T-helper 22 cell (primary cell): ENCODE measurements at places on chromosomes 4 and X.

DNA sequence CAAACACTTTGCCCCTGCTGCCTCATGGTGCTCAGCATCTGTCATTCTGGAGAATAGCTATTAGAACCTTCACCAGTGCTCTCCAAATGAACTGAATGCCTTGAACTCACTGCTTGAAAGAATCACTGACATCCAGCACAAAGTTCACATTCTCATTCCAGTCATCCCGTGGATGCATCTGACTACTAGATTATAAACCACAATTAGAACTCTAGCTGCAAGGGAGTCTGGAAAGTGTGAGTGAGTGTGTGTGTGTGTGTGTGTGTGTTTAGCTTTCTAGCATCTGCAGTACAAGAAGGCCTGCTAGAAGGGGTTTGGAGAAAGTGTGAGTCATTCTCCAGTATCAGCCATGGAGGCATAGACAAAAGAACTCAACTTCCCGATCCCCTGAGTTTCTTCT lies 71.3 kb upstream of the DYNLT3 start:
- DNase-seq: no peak

DNA sequence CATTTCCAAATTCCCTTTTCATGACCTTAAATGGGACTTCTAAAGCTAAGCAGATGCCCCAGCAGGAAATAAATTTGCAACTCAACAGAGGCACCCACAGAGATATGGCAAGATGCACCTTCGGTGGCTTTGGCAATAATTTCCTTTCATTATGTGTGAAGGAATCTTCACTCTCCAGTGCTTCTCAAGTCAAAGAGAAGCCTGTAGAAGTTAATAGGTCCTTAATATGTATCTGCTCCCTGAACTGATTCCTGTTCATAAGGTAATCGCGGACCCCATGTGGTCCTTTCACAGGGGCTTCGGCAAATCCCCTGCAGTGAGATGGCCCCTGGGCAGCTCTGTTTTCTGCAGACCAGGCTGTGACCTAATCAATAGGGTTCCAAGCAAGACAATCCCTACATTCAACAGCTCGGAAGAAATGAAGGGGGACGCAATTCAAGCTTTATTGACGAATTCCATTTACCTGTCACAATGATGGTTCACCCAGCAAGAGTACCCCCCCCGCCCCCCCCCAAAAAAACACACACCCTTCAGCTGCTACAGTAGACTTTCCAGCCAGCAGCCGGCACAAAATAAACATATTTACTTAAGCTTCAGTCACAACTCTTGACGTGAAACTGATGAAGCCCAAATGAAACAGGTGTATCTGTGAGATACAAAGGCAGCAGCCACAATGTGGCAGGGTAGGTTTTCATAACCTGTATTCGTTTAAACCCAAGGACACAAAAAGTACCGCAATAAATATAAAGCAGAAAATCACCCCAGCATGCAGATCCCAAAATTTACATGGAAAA lies 35.3 kb downstream of the FAT1 start:
- DNase-seq: no peak

- no peak for DNase-seq
Measured at GRCh38 chr4:176001151-176002006, 64.3 kb upstream of the WDR17 start.

DNA sequence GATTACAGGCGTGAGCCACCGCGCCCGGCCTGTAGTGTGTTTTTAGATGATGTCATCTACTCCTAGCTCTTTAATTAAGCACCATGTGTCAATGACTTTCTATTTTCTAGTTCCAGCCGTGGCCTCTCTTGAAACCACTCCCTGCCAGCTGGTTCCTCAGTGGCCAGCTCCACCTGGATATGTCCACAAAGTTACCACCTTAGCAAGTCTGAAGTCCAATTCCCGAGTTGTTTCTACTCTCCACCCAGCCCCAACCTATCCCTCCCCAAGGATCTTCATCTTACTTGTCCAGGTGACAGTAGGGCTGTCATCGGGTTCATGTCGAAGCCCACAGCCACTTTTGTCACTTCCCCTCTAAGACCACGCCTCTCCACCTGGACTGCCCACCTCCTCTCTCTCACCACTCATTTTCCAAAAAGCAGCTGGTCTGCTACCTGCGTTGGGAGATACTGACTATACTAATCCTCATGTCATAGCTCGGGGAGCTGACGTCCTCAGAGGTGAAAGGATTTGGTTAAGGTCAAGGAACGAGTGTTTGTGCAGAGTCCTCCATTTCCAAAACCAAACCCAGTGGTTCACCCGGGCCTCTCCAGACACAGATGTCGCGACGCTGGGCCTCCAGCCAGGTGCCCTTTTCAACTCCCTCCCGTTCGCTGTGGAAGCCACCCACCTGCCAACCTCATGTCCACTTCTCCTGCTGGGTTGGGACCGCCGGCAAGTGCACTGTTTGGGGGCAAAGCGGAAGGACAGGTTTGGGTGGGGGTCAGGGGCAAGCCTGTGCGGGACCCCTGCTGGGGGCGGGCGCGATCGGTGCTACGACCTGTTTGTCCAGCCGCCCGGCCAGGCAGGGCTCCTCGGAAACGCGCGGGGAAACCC lies 704 bp downstream of the FAM3A start:
- DNase-seq: no peak

DNA sequence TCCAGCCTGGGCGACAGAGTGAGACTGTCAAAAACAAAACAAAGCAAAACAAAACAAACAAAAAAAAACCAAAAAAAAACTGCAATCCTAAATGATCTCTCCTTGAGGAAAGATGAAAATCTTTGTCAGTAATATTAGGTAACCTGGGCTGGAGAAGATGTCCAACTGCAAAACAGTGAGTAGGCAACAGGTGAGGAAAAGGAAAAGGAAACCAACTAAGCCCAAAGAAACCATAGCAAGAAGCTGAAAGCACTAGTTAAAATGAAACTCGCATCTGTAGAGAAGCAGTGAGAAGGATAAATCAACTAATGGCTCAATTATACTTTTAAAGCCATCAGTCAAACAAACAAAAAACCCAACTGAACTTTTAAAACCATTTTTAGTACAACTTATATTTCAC lies 54.2 kb downstream of the ENOX2 start:
- no peak for DNase-seq

- DNase-seq: no peak
Measured at GRCh38 chrX:12229986-12230385, 91.7 kb downstream of the FRMPD4 start.

GRCh38 chrX:46628460-46629371 lies 55.2 kb downstream of the CHST7 start:
- DNase-seq: no peak

DNA sequence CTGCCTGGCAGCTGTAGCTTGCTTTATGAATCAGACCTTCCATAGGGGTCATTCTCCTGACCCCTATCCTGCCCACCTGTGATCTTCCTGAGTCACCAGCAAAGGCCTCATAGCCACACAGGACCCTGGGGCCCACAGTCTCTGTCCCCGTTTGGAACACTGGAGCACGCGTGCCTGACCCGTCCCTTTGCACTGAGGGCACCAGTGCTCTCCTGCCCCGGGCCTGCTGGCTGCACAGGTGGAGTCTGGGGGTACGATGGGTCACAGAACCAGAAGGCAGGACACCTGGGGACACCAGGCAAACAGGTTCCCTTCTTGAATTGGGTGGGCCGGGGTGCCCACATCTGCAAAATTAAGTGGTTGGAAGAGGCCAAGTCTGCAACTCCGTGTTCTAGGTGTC lies 97.2 kb downstream of the CPZ start:
- no peak for DNase-seq

DNA sequence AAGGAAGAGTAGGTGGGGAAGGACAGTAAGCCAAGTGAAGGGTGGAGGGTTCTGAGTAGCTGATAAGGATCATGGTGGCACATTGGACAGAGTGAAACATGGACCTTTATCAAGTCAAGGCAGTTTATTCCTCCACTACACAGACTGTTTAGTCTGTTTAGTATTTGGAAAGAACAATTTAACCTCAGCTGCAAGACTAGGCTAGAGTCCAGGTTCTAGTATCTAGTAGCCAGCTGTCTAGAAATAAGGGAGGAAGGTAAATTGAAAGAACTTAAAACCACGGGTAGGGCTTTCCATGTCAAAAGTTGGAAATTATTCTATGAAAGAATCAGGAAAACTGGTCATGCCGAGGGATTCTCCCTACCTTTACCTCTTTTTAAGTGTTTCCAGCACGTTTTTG lies 140.1 kb upstream of the MED14 start:
- no peak for DNase-seq

- DNase-seq: no peak
Measured at GRCh38 chr4:107044170-107044569, 8.1 kb upstream of the DKK2 start.

GRCh38 chr4:33780952-33781791 lies 2463.1 kb downstream of the ARAP2 start:
- no peak for DNase-seq

GRCh38 chrX:87580862-87581261 lies 63.3 kb downstream of the KLHL4 start:
- no peak for DNase-seq

- DNase-seq: no peak
Measured at GRCh38 chr4:61984260-61984909, 784.3 kb downstream of the ADGRL3 start.

GRCh38 chr4:6465955-6466354 lies 6.5 kb downstream of the PPP2R2C start:
- DNase-seq: no peak

GRCh38 chr4:163595580-163595979 lies 101.1 kb downstream of the TMA16 start:
- DNase-seq: no peak

DNA sequence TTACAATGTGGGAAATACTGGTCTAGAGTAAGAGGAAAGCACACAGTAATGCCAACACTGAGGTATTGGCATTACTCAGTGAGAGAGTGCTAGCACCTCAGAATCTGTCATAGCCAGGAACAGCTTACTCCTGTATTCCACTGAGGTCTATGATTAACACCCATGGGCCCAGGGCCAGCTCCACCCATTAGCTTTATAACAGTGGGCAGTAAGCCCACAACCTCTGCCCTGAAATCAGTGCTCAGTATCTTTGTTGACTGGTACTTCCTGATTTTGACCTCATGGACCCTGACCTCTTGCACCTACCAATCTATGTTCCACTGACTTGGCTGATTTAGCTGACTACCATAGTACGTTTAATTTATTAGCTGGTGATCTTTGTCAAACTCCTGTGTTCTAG lies 56.1 kb downstream of the LANCL3 start:
- DNase-seq: no peak

GRCh38 chr4:2712261-2712842 lies 43.8 kb downstream of the TNIP2 start:
- no peak for DNase-seq

DNA sequence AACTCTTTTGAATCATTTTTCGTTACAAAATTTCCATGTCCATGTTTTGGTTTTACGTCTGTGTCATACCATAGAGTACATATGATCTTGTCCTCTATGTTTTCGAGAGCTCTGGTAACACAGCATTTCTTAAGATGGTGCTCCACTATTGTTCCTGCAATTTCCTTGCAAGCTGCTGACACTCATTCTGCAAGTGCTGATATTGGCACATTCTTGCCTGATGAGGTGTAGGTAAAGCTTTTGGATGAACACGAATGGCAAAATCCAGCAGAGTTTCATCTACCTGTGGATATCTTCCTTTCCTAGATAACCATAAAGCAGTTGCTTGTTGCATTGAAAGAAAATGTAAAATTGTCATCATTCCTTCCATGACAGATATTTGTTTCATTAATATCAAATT lies 41.3 kb downstream of the MAGEB17 start:
- DNase-seq: no peak

- DNase-seq: no peak
Measured at GRCh38 chr4:70313736-70314135, 21.0 kb upstream of the CABS1 start.

- DNase-seq: no peak
Measured at GRCh38 chr4:177393236-177393635, 49.0 kb downstream of the AGA start.

DNA sequence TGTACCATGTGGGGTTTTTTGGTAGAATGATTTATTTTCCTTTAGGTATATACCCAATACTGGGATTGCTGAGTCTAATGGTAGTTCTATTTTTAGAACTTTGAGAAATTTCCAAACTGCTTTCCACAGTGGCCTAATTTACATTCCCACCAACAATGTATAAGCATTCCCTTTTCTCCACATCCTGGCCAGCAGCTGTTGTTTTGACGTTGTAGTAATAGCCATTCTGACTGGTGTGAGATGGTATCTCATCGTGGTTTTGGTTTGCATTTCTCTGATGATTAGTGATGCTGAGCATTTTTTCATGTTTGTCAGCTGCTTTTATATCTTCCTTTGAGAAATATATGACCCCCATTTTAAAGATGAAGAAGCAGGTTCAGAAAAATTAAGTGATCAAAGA lies 153.7 kb downstream of the CBR4 start:
- no peak for DNase-seq

GRCh38 chrX:136210243-136210642 lies 41.0 kb downstream of the MAP7D3 start:
- no peak for DNase-seq

DNA sequence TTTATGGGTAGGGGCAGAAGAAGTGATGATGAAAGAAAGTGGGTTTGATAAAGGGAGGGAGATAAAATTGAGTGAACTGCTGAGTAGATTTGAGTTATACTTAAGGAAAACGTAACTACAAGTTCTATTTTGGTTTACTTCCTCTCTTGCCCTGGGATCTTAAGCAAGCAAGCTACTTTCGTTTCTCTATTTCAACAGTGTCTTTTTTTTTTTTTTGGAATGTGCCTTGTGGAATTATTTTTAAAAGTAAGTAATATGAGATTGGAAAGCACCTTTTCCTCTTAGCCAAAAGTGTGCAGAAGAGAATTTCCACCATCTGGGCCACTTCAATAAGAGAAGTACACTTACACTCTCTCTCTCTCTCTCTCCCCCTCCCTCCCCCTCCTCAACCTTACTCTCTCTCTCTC lies 16.0 kb upstream of the C4orf36 start:
- DNase-seq: no peak

DNA sequence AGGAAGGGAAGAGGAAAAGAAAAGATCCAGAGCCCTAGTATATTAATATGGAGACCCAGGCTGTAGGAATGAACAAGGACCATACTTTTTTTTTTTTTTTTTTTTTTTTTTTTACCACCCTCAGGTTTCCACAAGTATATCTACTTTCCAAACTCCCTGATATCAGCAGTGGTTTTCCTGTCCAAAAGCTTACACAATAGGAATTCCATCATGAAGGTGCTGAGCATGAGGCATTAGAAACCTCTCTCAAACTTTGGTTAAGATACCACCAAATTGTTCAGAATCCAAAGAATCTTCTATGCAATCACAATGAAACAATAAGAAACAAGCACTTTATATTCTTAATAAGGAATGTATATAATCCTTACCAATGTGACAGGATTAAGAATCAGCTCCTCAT lies 26.5 kb downstream of the RPS6KA3 start:
- DNase-seq: no peak

- no peak for DNase-seq
Measured at GRCh38 chr4:169047956-169048355, 37.9 kb upstream of the CBR4 start.

DNA sequence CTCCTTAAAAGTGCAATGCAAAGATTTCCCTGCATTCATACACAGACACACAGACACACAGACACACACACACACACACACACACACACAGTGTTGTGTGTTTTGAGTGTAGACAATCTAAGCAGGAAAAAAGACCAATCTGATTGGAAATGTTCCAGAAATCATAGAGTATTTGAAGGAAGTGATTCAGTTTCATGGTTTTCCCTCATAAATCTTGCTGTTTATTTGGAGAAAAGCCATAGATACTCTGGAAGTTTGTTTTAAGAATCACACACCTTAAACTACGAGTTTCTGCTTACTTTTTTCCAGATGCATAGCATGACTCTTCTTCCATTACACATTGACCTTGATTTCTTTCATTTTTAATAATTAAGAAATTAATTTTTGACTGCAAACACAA lies 298.5 kb upstream of the BMP3 start:
- DNase-seq: no peak

- DNase-seq: no peak
Measured at GRCh38 chrX:10048076-10048475, 80.9 kb downstream of the CLDN34 start.
